ENCODE measurements at places on chromosomes 1 and 21.
A peak's percentile ranks its signal among the peaks of the same experiment; 100 is the strongest.

GRCh38 chr1:74470251-74470650, 42.2 kb downstream of the LRRC53 start:
- DNase-seq = no peak

DNA sequence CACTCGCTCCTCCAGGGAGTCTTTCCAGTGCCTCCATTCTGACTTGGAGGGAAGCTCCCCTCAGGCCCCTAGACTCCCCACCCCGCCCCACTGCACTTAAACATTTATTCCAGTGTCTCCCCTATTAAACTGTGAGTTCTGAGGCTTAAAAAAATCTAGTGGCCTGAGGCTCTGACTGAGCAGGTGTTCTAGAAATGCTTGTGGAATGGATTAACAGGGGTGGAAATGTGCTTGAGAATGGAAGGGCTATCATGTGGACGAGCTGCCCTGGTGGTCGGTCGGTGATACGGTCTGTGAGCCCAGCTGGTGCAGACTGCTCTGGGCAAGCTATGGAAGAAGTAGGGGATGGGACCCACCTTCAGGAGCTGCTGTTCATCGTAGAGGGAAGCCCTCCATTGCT, 130.2 kb downstream of the PEX14 start:
- DNase-seq = no peak

GRCh38 chr1:100895540-100896480, at the start of gene SLC30A7:
Gene SLC30A7, plus strand, starts transcription at chr1:100896090. Its CDS starts 173 bp downstream, at chr1:100896263.
- peak; percentile 41 for DNase-seq

DNA sequence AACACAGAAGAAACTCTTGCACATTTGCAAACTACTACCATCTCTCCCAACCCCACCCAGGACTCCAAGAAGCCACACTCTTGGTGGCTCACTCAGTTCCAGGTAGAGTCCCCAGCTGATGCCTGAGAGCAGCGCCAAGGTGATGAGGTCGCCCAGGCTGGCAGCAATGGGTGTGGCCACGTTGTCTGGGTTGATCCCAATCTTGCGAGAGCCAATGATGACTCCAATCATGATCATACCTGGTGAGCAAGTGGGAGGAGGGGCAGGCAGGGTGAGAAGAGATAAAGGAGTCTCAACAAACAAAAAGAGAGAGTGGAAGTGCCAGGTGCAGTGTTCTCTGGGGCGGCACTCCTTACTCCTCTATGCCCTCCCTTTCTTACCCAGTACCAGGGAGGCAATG, 14.4 kb downstream of the SLC41A1 start:
- no peak for DNase-seq

DNA sequence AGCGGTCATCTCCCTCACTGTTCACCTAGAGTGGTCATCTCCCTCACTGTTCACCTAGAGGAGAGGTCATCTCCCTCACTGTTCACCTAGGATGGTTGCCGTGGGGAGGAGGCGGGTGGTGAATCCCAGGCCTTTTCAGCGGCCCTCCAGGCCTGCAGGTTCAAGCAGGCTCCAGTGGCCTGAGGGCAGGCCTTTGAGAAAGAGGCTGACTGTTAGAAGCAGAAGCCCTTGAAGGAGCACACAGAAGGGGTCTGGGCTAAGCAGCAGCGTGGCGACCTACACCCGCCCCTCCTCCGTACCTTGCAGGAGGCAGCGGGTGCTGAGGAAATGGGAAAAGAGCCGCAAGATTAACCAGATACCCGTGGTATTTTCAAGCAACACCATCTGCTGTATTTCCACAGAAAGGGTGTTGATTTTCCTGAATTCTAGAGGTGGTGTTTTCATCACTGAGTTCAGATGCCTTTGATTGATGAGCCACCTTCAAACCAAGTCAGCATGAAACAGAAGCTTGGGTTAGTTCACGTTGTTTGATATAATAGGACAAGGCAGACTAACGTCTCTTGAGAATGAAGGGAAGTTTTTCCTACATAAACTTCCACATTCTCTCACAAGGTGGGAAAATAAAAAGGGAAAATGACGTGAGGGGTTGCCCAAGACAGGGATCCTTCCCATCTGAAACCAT, 289.5 kb downstream of the KIF26B start:
- no peak for DNase-seq

GRCh38 chr1:205916541-205916940, 26.7 kb downstream of the SLC26A9 start:
- DNase-seq = no peak

DNA sequence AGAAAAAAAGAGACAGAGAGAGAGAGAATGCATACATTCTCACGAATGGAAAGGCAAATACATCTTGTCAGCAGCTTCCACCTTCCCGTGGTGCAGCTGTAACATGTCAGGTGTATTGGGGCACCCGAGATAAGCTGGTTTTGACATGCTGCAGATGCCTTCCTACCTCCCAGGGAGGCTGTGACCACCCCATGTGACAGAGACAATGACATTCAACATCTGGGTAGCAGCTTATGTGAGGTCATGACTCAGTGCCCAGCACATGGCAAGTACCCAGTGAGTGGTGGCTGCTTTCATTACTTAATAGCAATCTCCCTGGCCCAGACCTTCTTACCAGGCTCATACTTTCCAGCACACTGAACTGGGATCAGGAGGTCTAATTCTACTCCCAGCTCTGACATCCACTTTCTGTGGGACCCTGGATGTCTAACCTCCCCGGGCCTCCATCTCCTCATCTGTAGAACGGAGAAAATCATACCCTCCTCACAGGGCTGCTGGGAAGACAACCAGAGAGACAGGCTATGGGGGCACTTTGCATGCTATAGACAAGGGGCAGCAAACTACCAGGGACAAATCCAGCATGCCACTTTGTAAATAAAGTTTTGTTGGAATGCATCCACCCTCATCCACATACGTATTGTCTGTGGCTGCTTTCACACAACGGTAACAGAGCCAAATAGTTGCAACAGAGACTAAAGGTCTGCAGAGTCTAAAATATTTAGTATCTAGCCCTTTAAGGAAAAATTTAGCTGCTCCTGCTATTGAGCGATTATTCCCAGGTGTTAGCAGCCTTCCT, 38.5 kb upstream of the ZBTB40 start:
- no peak for DNase-seq

GRCh38 chr1:47683401-47683800, 245.6 kb downstream of the FOXD2 start:
- no peak for DNase-seq

DNA sequence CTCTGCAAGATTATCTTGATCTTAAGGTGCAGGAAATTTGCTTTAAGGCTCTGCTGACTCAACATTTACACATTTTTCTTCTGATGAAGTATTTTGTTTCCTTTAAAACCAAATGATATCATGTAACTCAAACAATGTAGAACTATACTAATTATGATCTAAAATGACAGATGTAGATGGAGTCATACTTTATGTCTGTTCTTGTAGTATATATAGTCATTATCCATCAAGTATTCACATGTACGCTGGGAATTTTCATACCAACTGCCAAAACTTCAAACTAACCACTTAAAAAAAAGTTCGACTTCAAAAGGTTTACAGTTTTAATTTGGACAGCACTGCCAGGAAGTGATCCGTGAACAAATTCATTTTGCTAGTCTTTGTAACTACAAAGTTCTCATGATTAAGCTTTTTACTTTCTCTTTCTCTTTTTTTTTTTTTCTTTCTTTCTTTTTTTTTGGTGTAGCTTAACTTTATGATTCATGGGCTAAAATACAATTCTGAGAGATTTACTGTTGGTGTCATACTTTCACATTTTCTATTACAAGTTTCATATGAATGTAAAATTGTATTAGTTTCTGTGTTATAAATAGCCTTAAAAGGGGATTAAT, 509.0 kb upstream of the CXADR start:
- no peak for DNase-seq

- DNase-seq = no peak
Observed at GRCh38 chr1:185355947-185356346, 38.9 kb upstream of the IVNS1ABP start.
